ENCODE measurements at places on chromosomes 1 and 21.

- no peak for DNase-seq
These were observed 50.3 kb downstream of the CHD1L start for GRCh38 chr1:147292631-147293251.

DNA sequence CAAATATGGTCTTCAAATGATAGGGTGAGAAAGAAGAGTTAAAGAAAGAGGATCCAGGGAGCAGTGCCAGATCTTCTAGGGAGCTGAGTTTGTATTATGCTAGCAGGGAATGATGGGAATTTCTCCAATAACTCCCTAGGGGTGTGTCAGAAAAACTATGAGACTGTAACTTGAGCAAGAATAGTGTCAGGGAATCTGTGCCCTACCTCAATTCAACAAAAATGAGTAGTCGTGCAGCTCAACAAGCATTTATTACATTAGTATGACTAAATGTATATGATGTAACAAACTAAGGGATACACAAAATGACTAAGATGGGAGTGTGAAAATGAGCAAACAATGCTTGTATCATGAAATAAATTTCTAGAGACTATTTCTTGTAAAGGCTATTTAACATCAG is 24.2 kb downstream of the SPAG17 start:
- no peak for DNase-seq

- DNase-seq = no peak
These were observed 41.3 kb downstream of the DYRK1A start for GRCh38 chr21:37407719-37408420.

GRCh38 chr1:9349331-9349851 is 56.7 kb downstream of the SPSB1 start:
- no peak for DNase-seq

- DNase-seq = no peak
These were observed 26.9 kb downstream of the UCK2 start for GRCh38 chr1:165854101-165854845.

GRCh38 chr1:6475381-6476133 is 9.6 kb upstream of the TNFRSF25 start:
- peak; percentile 74 for DNase-seq

GRCh38 chr1:153793261-153793972 is 18.2 kb downstream of the SLC27A3 start:
- DNase-seq = no peak

GRCh38 chr1:74812180-74812541 is 79.2 kb downstream of the TYW3 start:
- DNase-seq = no peak

GRCh38 chr1:2001773-2002411 is 1.7 kb downstream of the CFAP74 start:
- no peak for DNase-seq

DNA sequence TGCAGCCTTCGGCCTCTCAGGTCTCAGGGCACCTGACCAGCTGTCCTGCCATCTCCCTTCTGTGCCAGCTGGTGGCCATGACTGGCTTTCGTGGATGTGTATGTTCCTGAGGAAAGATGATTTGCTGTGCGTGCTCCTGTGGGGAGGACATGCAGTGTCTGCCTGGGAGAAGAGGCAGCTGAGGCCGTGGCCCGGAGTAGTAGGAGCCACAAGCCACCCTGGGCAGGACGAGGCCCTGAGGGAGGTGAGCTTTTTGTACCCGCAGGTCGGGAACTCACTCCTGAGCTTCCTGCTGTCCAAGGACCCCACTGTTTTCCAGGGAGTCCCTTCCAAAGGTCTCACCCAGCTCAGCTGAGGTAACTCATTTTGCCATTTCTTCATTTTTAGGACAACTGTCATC is 58.5 kb downstream of the PIK3CD start:
- no peak for DNase-seq

GRCh38 chr1:171267391-171267790 is 19.1 kb downstream of the FMO1 start:
- DNase-seq = no peak

DNA sequence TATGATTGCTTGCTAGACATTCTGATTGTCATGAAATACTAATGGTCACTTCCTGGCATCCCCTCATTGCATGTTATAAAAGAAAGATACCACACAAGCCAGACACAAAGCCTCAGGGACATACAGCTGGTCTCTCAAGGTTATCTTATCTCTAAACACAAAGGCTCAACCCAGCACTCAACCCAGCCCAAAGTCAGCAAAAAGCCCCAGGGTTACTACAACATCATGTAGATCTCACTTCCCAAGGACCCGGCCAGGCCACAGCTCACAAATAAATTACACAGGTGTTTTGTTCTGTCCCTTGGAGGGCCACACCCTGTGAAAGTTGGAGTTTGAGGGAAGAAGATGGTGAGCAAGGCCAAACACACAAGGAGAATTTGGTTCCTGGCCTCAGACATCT is 109.7 kb upstream of the BARHL2 start:
- no peak for DNase-seq
